ENCODE measurements at places on chromosomes 1 and 21. TPM values are rescaled to one million over a fixed set of nuclear protein-coding genes. Genes with fewer than 3 reads are reported as not detected.

The TEX38 gene
- total RNA-seq, result not detected

The LPAR3 gene
- 0.21 TPM for total RNA-seq

The ATP5PO gene
- 150 TPM for total RNA-seq

The GPR25 gene
- not detected for total RNA-seq

The TRAF3IP3 gene
- not detected for total RNA-seq

The SERTAD4 gene
- total RNA-seq, result 1.1 TPM

The SELP gene
- total RNA-seq, result not detected

The PDE4B gene
- total RNA-seq, result 19.7 TPM

The DMRTA2 gene
- 0.13 TPM for total RNA-seq

The TRIM58 gene
- not detected for total RNA-seq

The GPR61 gene
- not detected for total RNA-seq

The TNFRSF9 gene
- 3.4 TPM for total RNA-seq

The MNDA gene
- not detected for total RNA-seq

The LIN28A gene
- not detected for total RNA-seq

The RGS16 gene
- 0.15 TPM for total RNA-seq

The PCP4L1 gene
- 0.10 TPM for total RNA-seq
